Liver (tissue), 10 donors: ENCODE measurements at places on chromosomes 3 and 15. TPM values are rescaled to one million over a fixed set of nuclear protein-coding genes. Genes with fewer than 3 reads are reported as not detected.

- no peak for DNase-seq
Observed at GRCh38 chr15:38212729-38213351, 39.8 kb upstream of the SPRED1 start.

GRCh38 chr3:152198665-152199064 is 70.1 kb upstream of the MBNL1 start:
- no peak for DNase-seq

DNA sequence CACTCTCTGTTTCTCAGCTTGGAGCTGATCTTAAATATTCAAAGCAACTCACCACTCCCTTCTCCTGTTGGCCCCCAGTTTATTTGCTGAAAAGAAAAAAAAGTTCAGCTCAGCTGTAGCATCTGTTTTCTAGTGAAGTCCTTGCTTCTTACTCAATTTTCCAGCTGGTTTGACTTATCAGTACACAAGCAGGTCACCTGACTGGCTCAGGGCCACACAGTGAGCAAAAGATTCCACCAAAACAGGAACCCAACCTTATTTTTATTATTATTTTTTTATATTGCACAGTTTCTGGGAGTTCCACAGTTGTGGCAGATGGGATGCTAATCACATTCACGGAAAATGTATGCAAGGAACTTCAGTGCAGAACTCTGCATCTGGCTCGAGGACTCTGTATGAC is 390.7 kb upstream of the RGMA start:
- DNase-seq = no peak

GRCh38 chr3:16886303-16886683 is 1.5 kb downstream of the PLCL2 start:
- DNase-seq = no peak

GRCh38 chr3:44682182-44682896 is 30.1 kb upstream of the ZNF502 start:
- DNase-seq = no peak

GRCh38 chr3:106305882-106306435 is 437.1 kb upstream of the CBLB start:
- no peak for DNase-seq

DNA sequence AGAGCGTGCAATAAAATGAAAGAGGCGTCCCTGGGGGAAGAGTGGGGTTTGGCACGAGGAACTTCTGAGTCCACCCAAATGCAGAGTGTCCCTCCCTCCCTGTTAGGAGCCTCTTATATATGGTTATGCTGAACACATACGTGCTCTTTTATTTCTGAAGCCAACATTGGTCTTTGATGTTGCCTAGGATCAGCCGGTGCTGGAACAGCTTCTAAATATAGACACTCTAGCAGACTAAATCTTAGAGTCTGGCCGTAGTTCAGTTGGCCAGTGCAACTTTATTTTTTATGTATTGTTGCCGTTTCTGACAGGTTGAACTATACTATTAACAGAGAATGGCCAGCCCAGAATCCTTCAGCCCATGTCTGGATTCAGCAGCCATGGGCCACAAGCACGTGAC is 128.7 kb downstream of the GHSR start:
- no peak for DNase-seq

DNA sequence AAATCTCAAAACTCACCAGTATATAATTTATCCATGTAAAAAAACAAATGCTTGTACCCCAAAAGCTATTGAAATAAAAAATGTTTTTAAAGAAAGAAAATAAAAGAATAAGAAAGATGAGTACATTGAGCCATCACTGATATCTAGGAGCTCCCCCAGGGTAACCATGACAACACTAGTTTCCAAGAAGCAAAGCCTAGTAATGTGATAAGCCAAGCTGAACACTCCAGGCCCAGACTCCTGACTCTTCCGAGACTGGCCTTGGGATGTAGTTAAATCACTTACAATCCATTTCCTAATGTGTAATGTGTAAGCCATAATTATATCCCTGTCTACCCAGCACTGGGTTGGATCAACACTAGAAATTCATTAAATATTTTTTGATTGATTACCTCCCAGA is 21.1 kb upstream of the ATP8B4 start:
- no peak for DNase-seq

DNA sequence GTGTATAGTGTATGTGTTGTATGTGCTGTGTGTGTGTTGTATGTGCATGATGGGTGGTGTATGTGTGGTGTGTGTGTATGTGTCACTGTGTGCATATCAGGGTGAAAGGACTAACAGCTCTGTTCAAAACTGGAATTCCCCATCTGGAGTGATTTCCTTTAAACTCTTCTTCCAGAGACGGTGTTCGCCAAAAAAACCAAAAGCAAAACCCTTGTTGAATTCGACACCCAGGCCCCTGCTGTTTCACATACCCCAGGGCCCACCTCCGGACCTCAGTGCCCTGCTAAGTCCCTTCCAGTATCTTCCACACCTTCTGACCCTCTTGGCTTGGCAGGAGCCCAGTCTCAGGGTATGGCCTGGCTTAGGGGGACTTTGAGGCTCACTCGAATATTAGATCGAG is 44.9 kb upstream of the SEC13 start:
- DNase-seq = no peak

DNA sequence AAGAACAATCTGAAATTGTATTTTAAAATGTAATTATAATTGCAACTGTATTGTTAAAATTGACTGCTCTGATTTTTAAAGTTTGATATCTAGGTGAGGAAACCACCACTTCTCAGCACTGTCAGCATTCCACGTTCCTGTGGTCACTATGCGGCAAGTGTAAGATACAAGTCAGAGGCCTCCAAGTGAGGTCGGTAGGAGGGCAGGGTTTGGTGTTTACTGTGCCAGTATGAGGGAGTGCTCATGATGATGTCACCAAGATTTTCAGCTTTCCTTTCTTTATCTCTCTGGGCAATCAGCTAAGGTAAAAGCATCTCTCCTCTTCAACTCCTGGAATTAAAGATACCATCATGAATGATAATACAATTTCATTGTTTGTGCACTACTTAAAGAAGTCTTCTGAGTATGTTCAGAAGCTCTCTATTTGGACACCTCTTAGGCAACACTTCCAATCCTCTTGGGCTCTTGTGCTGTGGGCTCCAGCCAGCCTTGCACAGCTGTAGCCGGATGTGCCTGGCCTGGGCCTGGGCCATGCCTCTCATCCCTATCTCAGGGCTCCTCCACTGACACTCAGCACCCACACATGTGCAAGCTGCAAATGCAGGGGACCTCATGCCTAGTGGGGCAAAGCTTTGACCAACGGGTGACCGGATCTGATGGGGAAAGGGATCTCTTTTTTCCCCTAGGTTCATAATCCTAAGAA is 42.9 kb downstream of the CCR3 start:
- DNase-seq = no peak

DNA sequence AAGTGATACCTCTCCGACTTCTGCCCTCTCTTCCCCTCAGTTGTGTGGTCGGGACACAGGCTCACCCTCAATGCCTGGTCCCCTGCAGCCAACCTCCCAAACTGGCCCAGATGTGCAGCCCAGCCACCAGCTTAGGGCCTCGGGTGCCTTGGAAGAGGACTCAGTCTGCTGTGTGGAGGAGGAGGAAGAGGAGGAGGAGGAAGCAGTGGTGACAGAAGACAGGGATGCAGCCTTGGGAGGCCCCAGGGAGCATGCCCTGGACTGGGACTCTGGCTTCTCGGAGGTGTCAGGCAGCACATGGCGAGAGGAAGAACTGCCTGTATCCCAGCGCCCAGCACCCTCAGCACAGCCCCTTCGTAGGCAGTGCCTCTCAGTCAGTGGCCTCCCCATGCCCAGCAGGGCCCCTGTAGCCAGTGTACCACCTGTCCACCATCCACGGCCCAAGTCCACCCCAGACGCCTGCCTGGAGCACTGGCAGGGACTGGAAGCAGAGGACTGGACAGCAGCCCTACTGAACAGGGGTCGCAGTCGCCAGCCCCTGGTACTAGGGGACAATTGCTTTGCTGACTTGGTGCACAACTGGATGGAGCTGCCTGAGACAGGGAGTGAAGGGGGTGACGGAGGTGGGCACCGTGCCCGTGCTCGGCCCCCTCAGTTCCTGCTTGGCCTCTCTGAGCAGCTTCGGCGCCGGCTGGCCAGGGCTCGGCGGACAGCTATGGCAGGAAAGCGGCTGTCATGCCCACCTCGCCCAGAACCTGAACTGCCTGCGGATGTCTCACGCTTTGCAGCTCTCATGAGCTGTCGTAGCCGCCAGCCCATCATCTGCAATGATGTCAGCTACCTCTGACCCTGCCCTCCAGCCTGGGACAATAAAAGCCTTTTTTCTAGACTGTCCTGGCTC is 1.3 kb downstream of the INKA1 start:
- no peak for DNase-seq

DNA sequence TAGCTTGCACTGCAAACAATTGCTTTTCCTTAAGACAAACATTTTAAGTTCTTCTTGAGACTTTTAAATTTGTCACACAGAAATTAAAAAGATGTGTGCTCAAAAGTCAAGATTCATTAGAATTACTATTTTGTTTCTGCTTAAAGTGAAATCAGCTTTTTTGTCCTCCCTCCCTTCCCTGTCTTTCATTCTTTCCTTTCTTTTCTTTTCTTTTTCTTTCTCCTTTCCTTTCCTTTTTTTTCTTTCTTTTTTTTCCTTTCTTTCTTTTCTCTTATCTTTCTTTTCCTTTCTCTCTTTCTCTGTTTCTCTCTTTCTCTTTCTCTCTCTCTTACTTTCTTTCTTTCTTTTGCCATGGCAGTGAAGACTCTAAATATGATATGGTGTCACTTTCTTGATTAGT is 37.8 kb downstream of the FBXL2 start:
- DNase-seq = no peak

- no peak for DNase-seq
Observed at GRCh38 chr15:41832208-41832607, 4.3 kb downstream of the JMJD7 start.

DNA sequence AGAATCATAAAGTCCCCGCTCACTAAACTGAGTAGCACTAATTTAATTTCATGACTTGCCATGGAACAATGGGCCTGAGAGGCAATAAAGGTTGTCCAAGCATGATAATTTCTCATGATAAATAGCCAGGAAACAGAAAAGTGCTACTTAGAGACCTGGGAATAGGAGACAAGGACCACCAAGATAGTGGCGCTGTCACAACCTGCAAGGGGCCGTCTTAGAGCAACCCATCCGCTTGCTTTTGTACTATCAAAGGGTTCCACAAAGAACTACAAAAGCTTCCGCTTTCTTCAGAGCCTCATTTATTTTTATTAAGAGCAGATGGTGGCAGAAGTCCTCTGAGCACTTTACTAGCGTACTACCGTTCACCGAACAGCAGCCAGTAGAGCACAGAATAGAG is 421.7 kb upstream of the GRM7 start:
- DNase-seq = no peak

- no peak for DNase-seq
Observed at GRCh38 chr15:51837792-51838251, 8.4 kb downstream of the TMOD3 start.

DNA sequence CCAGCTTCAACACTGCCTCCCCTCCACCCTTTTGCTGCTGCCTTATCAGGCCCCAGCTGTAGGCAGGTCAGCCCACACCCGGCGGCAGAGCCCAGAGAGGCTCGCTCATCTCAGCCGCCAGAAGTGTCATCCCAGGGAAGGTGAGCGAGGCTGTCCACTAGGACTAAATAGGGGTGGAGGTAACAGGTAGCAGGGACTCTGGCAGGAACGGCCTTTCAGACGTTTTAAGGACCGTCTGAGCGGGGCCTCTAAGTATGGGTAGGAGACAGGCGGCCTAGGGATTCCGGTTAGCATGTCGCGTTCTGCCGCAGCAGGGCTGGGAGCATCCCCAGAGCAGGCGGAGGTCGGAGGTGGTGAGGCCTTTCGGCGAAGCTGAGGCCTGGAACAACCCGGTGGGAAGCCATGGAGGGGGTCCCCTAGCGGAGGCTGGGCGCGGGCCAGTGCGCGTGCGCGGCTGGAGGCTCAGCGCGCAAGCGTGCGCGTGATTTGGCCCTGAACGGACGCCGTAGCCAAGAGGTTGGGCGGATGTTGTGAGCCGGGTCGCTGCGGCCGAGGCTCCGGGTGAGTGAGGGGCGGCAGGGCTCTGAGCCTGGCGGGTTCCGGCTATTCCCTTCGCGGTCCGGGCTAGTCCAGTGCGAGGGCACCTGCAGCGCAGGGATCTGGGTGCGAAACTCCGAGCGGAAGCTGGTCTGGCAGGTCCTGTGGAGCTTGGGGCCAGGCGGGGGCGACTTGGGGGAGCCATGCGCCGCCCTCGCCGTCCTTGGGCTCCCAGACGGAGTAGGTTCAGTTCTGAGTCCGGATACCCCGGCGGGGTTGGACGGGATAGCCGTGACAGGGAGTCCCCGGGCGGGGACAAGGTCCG is at the start of the genes MST1 and RNF123:
Gene MST1 (minus strand): TSS at position 429 of the 862 bp plus-strand sequence. CDS start 783 bp downstream, outside the sequence.
Gene RNF123 (plus strand): TSS at position 512 of the 862 bp plus-strand sequence. CDS start 1,609 bp downstream, outside the sequence.
- DNase-seq = peak; percentile 89

GRCh38 chr3:156559321-156559720 is 4.4 kb upstream of the SSR3 start:
- DNase-seq = no peak

- DNase-seq = no peak
Observed at GRCh38 chr15:94305133-94305532, 73.8 kb downstream of the MCTP2 start.

DNA sequence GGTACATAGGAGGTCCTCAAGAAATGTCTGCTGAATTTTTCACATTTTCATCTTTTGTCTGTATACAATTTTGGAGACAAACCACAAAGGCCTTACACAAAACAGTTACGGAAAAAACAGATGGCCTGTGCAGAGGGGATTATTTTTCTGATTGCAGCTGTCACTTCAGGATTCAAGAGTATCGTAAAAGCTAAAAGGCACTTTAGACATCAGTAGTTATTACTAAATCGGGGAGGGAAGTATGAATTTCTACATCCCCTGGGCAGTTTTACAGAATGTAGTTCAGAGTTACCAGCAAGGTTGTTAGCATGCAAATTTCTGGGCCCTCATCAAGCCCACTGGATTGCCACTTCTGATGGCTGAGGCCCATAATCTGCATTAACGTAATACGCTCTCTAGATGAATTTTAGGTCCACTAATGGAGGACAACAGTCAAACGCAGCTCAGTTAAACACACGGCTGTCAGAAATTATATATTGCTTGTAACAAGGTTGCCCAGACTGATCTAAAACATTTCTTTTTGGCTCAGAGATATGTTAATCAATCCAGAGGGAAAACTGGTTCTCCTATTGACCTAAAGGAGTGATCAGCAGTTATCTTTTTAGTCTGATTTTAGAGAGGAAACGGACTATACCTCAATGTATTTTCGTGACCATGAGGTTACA is 1.1 kb downstream of the RIOX2 start:
- DNase-seq = no peak

GRCh38 chr15:76994001-76994400 is 925 bp upstream of the PSTPIP1 start:
- DNase-seq = no peak

DUOXA2 gene
- total RNA-seq = not detected

ADAMTSL3 gene
- 19.0 TPM for total RNA-seq

VEPH1 gene
- 0.65 TPM for total RNA-seq

CEP19 gene
- 0.79 TPM for total RNA-seq

SLC24A5 gene
- not detected for total RNA-seq

POTEB gene
- total RNA-seq = not detected

GNAT1 gene
- not detected for total RNA-seq

RARRES1 gene
- total RNA-seq = 0.92 TPM

CLDN18 gene
- total RNA-seq = not detected

PP2D1 gene
- total RNA-seq = not detected

LRRC31 gene
- 2.7 TPM for total RNA-seq

THSD4 gene
- 11.5 TPM for total RNA-seq
